ENCODE measurements at places on chromosomes 2 and 18.

- no peak for DNase-seq
Measured at GRCh38 chr2:110677080-110677479, 783 bp downstream of the BUB1 start.

DNA sequence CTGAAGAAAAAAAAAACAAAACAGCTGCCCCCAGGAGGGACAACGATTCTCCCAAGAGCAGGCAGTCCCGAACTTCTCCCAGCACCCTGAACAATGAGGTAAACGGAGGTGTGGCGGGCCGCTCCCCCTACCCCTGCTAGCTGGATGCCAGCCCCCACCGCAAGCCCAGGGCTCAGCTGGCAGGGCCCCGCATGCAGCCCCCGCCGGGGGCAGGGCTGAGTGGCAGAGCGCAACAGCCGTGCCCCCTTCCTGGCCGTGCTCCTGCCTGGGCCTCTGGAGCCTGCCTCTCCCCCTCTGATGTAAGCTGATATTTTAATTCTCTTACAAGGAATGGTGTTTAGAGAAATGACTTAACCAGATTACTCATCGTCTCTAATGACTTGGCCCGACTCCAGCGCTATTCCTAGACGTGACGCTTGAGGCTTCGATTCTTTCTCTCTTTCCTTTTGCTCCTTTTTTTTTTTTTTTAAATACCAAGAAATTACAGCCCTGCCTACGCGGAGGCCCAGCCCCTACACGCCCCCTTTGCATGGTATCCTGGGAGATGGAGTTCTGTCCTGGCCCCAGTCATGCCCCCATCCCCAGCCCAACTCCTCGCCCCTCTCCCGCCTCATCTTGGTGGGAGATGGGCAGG, 4.6 kb upstream of the ARID5A start:
- DNase-seq, result peak; percentile 94

- no peak for DNase-seq
Measured at GRCh38 chr18:57624988-57625387, 3.4 kb upstream of the NARS1 start.

GRCh38 chr2:7145707-7146106, 228.5 kb downstream of the RNF144A start:
- DNase-seq, result no peak

- no peak for DNase-seq
Measured at GRCh38 chr2:232419245-232420072, 12.8 kb downstream of the ALPG start.

- DNase-seq, result no peak
Measured at GRCh38 chr2:181178823-181179412, 198.5 kb downstream of the UBE2E3 start.

DNA sequence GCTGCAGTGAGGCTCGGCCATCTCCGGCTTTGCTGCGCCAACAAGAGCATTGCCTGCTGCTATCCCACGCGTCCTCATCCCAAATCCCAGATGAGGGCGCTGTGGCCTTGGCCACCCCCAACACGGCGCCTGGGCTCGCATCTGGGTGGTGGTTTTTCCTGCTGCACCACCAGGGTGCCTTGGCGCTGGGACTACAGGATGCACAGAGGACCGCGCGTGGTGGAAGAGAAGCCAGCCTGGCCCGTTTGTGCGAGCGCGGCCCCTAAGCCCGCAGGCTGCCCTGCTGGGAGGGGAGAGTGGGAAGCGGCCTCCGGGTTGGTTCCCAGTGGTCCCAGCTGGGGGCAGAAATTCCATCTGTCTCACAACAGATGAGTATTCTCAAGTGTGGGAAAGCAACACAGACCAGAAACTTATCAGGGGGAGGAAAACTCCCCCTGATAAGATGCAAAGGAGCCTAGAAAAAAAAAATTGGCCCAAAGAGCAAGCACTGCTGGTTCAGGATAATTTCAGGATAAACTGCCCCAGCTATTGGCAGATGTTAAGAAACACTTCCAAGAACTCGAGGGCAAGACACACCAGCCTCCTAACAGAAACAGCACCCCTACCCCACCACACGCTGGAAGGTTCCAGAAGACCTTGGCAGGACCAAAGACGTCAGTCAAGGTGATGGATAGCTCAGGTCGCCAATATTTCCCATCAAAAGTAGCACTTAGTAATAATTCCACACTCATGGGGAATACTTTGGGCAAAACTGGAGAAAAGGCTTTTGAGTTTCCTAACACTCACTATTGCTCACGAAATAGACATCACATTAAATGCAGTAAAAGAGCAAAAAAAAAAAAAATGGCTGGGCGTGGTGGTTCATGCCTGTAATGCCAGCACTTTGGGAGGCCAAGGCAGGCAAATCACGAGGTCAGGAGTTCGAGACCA, 152.1 kb downstream of the PXDN start:
- DNase-seq, result peak; percentile 67

GRCh38 chr2:237720444-237720843, 78.1 kb upstream of the RBM44 start:
- DNase-seq, result no peak

- DNase-seq, result no peak
Measured at GRCh38 chr2:127818241-127818640, 7.3 kb upstream of the WDR33 start.

- no peak for DNase-seq
Measured at GRCh38 chr2:127451981-127452380, 33.8 kb downstream of the PROC start.

DNA sequence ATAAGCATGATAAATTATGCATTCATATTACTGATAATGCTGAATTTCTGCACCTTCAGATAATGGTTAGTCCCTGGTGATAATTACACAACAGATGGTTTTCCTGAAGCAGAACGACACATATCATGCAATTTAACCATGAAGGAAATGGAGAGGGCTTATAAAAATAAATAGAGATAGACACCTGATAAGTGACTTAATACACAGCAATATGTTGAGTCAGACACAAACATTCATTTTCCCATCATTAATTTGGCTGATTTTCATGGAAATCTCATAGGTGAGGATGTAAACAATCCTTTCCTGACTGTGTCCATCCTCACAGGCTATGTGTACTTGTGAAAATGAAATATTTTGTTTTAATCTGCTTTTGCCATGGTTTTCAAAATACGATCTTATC, 36.9 kb upstream of the DSEL start:
- DNase-seq, result no peak

- DNase-seq, result no peak
Measured at GRCh38 chr18:75531212-75531850, 103.8 kb upstream of the SMIM21 start.

DNA sequence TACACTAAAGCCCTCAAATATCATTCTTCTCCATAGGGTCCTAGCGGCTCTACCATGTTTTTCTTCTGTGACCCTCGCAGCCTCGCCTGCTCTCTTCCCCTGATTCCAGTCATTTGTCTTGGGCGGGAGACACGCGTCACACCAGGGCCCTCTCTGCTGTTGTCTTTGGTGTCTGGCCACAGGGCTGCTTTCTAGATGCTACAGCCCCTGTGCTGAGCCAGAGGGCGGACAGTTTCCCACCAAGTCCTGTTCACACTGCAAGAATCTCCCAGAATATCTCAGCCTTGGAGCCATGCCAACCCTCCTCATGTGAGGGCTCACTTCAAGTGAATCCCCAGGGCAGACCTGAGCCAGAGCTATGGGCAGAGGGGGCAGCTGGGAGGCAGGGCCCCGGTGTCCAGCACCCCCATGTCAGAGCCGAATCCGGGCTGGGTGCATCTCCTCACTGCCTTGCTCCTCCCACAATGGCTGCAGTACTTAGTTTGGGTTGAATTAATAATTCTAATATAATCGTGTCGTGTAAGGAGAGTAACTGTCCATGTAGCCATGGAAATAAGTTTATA, 42.1 kb downstream of the DIPK1C start:
- DNase-seq, result no peak

DNA sequence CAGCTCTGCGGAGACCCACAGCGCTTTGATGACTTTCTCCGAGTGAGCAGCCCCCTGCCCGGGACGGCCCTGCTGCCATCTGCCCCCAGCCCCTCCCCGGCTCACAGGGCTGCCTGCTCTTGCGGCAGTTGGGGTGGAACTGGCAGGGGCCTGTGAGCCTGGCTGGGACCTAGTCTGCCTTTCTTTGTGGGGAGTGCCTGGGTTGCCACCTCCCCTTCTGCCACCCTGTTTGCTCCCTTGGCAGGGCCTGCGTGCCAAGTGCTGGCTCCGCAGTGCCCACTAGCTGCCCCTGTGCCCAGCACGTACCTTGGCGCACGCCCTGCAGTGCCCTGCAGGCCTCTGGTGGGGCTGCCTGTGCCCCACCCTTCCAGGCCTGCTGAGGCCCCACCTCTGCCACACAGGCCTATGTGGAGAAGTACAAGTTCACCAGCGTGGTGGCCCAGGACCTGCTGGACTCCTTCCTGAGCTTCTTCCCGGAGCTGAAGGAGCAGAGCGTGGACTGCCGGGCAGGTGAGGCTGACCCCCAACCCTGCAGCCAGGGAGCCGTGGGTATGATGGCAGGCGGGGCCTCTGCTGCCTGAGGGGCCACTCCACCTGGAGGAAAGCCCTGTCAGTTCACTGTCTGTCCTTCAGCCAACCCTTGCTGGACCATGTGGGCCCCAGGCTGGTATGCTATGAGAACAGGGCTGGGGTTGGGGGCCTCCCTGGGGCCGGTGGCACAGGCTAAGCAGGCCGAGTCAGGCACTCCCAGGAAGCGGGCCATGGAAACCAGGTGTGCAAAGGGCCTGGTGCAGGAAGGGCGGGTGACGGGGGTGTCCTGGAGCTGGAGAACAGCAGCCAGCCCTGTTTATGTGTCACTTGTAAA, 7.0 kb downstream of the RNPEPL1 start:
- DNase-seq, result no peak

DNA sequence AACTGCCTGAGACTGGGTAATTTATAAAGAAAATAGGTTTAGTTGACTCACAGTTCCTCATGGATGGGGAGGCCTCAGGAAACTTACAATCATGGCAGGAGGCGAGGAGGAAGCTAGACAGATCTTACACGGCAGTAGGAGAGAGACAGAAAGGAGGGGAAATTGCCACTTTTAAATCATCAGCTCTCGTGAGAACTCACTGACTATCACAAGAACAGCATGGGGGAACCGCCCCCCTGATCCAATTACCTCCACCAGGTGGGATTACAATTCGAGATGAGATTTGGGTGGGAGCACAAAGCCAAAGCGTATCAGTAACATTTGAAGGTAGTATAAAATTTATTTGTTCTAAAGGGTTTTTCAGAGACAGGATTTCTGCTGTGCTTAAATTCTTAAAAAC, 5.4 kb downstream of the GALM start:
- no peak for DNase-seq

- DNase-seq, result no peak
Measured at GRCh38 chr2:239603411-239604356, 202.9 kb upstream of the HDAC4 start.

DNA sequence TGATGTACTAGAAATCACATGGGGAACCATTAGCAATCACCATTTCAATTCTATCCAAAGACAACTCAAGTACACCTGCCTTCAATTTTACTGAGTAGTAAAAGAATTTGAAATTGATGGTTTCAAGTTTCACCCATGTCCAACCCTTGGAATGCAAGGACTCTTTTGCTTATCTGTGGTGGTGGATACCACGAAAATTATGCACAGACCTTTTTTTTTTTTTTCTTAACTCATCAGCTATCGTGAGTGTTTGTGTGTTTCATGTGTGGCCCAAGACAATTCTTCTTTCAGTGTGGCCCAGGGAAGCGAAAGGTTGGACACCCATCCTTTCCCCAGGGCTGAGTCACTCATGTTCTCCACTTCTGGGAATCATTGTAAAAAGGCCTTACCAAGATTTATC, 23.1 kb downstream of the ID2 start:
- DNase-seq, result no peak

DNA sequence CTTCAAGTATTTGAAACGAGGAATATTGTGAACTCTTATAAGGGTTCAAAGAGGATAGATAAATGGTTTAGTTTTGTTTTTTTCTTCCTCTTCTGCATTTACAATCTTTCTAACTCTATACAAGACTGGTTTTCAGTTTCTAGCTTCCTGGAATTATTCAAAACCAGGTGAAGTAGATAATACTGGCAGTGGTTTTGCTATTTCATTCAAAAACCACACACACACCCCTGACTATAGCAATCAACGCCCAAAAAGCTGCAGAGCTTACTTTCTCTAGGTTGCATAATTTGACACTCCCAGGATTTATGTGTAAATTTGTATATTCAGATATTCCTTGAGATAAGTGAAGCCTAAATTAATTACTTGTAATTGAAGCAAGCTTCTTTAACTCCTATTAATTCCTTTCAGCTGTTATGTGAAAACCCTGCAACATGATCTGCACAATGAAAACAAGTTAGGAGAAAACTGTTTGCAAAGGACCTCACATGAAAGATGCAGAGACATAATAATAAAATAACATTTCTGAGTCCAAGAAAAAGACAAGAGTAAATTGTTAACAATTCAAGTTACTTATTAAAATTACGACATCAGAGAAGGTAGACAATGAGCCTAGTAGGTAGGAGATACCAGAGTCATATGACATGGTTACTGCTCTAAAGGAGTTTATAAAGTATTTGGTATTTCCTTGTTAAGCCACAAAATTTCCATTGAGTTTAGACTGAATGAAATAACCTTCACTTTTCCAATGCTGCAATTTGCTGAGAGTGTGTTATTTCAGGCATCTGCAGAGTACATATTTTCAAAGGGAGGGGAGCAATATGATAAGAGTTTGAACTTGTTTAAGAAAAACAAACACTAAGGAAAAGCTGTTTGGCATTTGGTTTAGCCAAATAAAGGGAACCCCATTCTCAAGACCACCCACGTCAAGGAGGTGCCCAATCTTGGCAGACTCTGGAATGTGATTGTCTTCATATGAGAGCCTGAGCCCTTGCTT, 1.6 kb upstream of the NFE2L2 start:
- DNase-seq, result no peak

GRCh38 chr2:218721488-218721887, 10.9 kb downstream of the TTLL4 start:
- DNase-seq, result no peak

DNA sequence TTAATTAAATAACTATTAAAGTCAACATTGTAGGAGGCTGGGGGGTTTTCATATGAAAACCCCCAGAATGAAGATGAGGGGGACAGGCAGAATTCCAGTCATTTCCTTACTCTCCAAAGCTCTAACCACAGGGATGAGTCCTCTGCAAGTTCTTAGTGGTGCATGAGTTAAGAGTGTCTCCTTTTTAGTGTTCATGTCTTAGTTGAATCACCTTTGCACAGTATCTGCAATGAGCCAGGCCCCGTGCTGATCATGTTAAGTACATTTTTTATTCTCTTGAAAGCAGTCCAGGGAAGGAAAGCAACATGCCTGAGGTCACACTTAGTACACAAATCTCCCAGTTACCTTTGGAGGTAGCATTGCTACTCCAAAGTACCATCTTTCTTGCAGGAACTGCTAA, 25.7 kb upstream of the MSGN1 start:
- no peak for DNase-seq

DNA sequence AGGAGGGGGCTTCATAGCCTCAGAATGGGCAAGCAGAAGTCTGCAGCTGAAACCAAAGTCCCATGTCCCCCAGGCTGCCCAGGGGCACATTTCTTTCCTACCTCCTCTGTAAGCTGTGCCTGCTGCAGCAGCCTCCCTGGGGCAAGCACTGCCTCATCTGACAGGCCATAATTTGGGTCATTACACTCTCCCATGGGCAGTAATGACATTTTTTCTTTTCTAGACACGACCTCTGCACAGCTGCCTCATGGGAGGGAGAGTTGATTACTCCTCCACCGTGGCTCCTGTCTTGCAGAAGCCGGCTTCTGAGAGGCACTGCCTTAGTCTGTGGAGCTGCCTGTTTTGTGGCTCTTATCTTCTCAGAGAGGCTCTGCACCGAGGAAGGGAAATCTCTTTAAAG, 268.9 kb downstream of the TDRD15 start:
- no peak for DNase-seq

GRCh38 chr18:11859903-11860407, 8.7 kb downstream of the CHMP1B start:
- DNase-seq, result no peak
